ENCODE measurements at places on chromosomes 5 and 9. TPM values are rescaled to one million over a fixed set of nuclear protein-coding genes. Genes with fewer than 3 reads are reported as not detected.

- no peak for DNase-seq
Measured at GRCh38 chr9:115209601-115210306, 91.8 kb upstream of the TNC start.

Gene GABBR2
- not detected for total RNA-seq

Gene CEL
- total RNA-seq = 1.2 TPM

- DNase-seq = no peak
Measured at GRCh38 chr9:96255698-96256097, 46.3 kb downstream of the HSD17B3 start.

GRCh38 chr9:82621447-82621846 is 441.5 kb downstream of the RASEF start:
- no peak for DNase-seq

DNA sequence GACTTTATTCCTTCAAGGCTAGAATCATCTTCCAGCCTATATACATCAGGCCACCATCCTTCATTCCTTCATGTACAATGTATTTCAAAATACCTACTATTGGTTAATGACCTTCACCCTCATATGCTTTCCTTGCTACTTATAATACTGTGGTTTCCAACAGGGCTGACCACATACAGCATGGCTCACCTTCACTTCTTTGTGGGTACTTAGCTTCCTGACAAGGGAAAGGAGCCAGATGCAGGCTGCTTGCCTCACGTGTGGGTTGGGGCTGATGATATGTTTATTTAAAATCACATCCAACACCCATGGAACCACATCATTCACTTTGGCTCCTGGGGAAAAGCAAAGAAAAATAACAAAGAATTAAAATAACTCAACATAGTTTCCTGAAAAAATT is 63.9 kb upstream of the OR2K2 start:
- DNase-seq = no peak

DNA sequence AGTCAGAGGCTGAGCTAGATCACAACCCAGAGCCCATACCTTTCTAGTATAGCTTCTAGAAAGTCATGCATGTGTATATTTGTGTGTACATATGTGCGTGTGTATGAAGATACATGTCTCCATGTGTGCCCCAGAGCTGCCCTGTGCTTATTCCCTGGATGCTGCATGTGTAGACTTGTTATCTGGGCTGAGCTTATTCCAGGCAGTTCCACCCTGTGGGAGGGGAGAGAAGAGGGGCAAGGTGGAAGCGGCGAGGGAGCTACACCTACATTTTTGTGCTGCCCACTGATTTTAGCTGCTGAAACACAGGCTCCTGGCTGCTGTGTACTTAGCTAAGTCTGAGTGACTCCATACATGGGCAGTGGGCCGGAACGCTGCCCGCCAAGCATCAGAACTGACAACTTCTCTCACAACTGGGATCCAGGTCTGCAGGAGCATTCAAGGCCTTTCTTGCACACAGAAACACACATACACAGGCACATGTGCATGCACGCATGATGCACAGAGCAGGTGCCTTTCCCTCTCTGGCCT is 38.0 kb upstream of the XPA start:
- DNase-seq = no peak

DNA sequence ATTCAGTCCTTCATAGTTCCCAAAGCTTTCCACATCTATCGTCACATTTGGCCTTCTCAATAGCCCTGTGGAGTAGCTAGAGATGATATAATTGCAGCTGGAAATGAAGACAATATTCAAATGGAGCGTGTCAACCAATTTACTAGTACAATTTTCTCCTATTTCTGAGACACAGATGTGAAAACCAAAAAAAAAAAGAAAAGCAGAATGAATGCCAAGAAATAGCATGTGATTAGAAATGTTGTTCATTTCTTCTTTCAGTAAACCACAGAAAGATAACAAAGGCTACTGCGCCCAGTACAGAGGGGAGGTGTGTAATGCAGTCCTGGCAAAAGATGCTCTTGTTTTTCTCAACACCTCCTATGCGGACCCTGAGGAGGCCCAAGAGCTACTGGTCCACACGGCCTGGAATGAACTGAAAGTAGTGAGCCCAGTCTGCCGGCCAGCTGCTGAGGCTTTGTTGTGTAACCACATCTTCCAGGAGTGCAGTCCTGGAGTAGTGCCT is 99.0 kb downstream of the MUSK start:
- no peak for DNase-seq

Gene TRAF1
- 322 TPM for total RNA-seq

Gene COL15A1
- total RNA-seq = not detected

- DNase-seq = no peak
Measured at GRCh38 chr9:90070931-90071660, 466.3 kb downstream of the GADD45G start.

DNA sequence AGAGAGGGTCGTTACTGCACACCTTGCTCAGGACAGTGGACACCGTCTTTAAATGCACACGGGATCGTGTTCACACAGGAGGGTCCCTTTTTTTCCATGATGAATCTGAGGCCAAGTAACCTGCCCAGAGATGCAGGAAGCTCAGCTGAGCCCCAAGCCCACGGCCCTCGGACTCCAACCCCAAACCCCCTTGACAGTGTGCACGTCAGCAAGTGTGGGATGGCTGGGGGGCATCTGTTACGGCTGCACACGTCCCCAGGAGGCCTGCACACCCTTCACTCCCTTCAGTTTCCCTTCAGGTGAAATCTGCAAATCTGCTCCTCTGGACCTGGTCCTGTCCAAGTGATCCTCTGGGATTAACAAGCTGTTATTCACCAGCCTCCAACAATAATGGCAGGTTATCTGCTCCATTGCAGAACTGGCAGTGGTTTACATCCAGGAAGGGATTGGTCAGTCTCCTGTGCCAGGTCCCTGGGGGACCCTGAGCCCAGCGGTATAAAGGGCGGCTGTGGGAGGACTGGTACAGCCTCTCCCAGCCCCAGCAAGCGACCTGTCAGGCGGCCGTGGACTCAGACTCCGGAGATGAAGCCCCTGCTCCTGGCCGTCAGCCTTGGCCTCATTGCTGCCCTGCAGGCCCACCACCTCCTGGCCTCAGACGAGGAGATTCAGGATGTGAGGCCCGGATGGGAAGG is at the start of gene LCN1:
TSS of gene LCN1 (plus strand) at position 525 of the 692 bp plus-strand sequence. CDS start at position 583, 58 bp downstream.
- DNase-seq = no peak

- no peak for DNase-seq
Measured at GRCh38 chr5:33892620-33893137, 889 bp upstream of the ADAMTS12 start.

- no peak for DNase-seq
Measured at GRCh38 chr9:121324316-121324715, 45.7 kb downstream of the STOM start.
